ENCODE measurements at places on chromosomes 6 and 20.

DNA sequence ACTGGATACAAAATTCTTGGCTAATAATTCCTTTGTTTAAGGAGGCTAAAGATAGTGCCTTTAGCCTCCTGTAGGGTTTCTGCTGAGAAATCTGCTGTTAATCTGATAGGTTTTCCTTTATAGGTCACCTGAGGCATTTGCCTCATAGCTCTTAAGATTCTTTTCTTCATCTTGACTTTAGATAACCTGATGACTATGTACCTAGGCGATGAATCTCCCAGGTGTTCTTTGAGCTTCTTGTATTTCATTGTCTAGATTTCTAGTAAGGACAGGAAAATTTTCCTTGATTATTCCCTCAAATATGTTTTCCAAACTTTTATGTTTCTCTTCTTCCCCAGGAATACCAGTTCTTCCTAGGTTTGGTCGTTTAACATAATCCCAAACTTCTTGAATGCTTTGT is 479.4 kb upstream of the MAN1A1 start:
- no peak for DNase-seq

- no peak for DNase-seq
These were observed 194.9 kb downstream of the KIF6 start for GRCh38 chr6:39530201-39530759.

DNA sequence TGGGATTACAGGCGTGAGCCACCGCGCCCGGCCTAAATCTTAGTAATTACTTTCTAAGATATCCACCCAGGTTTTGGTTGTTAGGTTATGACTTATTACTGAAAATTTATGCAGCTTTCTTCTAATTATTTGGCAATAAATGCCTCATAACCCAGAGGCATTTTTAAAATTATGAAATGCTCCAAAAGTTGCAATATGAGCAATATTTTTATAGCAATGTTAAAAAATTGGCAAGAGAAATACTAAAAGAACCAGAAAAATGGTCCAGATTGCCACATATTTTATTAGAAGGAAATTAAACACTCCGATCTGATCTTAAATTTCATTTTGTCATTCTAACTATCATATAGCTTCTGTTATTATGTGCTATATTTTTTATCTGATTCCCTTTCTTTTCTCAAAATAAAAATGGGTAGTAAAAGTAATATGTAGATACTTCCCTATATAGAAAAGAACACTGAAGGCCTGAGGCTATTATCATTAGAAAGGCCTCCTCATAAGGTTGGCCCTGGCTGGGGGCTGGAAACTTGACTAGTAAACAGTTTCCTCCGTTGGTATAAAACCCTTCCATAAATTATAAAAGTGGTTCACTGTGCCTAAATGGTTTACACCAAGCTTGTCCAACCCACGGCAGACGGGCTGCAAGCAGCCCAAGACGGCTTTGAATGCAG is 22.1 kb downstream of the BLOC1S5 start:
- DNase-seq: no peak

- no peak for DNase-seq
These were observed 165.1 kb upstream of the SYNDIG1 start for GRCh38 chr20:24304291-24304690.

- DNase-seq: no peak
These were observed 291.0 kb downstream of the ZFAND3 start for GRCh38 chr6:38110481-38110971.

DNA sequence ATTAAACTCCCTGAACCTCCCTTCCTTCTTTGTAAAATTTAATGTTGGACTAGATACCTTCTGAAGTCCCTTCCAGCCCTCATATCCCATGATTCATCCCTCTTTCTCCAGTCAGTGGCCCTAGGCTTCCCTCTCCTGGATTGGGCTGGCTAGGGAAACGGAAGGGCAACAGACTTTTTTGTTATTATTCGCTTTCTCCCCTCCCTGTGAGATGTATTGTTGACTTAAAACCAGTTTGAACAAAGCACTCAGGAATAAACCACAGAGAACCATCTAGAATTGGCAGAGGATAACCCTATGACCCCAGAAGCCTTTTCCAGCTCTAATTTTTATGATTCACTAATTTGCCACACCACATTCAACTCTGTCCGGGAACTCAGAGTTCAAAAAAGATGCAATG is 239.7 kb upstream of the SUPT3H start:
- no peak for DNase-seq

DNA sequence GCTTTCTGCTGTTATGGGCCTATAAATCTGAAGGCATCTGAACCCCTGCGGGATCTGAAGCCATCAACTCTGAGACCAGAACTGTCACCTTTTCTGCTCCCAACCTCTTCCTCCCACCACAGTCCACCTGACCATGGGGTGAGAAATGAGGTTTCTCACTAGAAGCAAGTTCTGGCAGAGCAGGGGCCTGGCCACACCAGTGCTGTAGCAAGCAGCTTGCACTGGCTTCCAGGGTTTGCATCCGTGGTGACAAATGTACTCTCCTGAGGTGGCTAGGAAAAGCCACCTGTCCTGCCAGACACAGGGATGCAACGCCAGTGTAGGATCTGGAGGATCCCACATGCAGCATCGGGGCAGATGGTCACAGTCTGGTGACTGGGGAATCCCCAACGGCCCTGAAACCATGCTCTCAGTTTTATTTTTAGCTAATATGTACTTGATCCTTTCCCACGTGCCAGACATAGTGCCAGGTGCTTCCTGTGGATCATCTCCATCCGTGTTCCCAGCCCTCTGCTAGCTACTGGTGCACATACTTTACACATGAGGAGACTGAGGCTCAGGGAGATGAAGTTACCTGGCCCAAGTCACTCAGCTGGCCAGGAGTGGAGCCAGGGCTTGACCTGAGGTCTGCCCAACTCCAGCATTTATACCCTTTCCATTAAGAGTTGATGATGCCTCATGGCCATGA is 122.1 kb upstream of the SPACA1 start:
- peak; percentile 13 for DNase-seq

DNA sequence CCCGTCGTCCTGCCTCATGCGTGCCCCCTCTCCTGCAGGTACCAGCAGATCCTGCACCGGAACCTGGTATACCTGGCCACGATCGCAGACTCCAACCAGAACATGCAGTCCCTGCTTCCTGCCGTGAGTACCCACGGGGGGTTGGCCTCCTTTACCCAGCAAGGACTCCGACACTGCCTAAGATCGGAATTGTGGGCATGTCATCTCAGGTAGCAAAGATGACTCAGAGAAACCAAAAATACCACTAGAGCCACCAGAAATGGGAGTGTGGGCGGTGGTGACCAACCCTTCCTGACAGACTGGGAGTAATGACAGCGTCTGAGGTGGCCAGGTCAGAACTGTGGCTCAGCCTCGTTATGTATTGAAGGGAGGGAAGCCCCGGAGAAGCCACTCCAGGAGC is 16.3 kb downstream of the SS18L1 start:
- DNase-seq: peak; percentile 7

- no peak for DNase-seq
These were observed 287.2 kb downstream of the QKI start for GRCh38 chr6:163701762-163702161.

- no peak for DNase-seq
These were observed 31.6 kb upstream of the PRL start for GRCh38 chr6:22328474-22328873.

- no peak for DNase-seq
These were observed 48.8 kb downstream of the BCAS1 start for GRCh38 chr20:54021446-54022235.

DNA sequence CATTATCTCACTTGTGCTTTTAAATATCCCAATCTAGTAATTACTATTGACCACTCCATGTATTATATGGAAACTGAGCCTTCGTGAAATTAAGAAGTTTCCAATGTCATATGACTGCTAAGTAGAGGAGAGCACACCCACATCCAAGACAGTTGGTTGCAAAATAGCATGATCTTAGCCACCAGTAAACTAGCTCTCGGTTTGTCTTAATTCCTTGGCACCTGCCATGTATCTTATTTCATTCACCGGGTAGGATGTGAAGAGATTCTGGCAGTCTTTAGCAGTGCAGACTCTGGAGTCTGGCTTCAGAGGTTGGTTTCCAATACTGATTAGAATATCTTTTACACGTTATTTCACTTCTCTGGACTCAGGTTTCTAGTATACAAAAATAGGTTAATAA is 270.3 kb downstream of the LAMA2 start:
- no peak for DNase-seq

GRCh38 chr6:158803733-158804143 is 15.4 kb downstream of the EZR start:
- DNase-seq: peak; percentile 73

- DNase-seq: peak; percentile 12
These were observed 970 bp downstream of the BLTP3A start for GRCh38 chr6:34792605-34793500.

DNA sequence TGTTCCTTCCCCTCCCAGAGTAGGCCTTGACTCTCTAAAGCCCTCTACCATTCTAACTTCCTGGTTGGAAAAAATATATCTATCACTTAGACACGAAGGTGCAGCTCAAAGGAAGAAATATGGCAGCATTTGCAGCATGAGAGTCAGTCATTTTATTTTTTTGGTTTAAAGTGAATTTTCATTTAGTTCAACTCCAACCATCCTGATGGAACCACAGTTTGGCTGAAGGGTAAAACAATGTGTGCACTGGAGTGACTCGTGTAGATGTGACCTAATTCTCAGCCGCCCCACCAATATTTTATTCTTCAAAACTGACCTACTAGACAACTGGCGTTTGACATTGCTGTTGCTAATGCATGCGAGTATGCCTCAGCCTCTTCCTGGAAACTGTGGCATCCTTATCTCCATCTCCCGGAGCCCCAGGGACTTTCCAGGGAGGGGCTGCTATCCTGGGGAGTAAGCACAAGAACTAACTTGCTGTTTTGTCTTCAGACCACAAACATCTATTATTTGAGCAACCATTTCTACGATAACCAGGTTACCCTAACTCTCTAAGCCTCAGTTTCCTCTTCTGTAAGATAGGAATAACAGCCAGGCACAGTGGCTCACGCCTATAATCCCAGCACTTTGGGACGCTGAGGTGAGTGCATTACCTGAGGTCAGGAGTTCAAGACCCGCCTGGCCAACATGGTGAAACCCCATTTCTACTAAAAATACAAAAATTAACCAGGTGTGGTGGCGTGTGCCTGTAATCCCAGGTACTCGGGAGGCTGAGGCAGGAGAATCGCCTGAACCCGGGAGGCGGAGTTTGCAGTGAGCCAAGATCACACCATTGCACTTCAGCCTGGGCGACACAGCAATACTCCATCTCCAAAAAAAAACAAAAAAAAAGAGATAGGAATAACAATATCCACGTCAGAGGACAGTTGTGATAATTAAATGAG is 148.7 kb upstream of the JARID2 start:
- no peak for DNase-seq

DNA sequence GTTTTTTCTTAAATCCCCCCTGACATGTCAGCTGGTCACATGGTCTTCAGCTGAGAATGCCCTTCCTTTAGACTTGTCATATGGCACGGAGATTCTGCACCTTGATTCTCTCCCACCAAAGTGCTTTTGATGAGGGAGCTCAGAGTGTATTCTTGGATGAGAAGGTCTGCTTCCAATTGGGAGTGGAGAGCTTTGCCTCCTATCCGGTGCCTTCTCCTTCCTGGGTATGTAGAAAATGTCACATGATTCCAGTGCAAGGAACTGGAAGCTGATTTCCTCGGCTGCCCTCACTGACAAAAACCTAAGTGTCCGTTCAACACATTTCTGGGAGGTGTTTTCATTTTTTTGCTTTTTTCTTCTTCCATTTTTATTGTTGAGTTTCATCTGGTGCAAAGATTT is 197.2 kb downstream of the TFAP2C start:
- DNase-seq: no peak

DNA sequence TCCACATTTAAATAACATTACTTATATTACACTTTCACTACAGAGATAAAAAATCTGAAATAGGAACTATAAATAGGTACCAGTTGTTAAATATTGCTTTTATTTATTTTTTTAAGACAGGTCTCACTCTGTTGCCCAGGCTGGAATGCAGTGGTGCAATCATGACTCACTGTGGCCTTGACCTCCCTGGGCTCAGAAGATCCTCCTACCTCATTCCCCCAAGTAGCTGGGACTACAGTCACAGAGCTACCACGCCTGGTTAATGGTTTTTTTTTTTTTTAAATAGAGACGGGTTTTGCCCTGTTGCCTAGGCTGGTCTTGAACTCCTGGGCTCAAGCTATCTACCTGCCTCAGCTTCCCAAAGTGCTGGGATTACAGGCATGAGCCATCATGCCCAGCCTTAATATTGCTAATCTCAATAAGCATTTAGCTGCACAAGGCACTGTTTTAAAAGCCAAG is 17.3 kb downstream of the EEF1E1 start:
- no peak for DNase-seq

DNA sequence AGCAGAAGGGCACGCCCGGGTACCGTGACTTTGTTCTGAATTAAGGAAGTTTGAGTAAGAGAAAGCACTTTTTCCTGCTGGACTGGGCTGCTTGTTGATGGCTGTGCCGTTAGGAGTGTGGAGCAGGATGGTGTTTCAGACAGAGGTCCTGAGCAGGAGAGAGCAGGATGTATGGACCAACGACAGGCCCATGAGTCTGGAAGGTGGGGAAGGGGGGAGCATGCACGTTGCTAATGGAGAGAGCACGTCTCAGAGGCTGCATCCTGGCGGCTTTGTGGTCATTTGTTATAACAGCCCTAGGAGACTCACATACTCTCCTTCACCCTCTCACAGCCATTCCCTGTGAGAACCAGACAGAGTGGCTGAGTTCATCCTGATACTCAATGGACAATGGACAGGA is 56.8 kb downstream of the PHACTR3 start:
- no peak for DNase-seq

DNA sequence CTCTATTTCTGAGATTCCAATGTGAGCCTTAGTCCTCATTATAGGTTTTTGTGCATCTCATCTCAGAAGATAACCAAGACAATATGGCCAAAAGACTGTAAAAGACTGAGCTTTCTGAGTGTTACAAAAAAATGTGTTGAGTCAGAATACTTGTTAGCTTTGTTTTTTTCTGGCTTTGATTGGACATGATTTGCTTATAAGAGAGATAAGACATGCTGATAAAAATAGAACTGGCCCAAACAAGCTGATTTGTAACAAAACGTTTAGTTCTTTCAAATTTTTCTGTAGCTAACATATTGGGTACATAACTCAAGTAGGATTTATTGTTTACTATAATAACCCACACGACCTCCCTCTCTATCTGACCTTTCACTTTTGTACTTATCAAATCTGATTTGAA is 32.9 kb downstream of the FILIP1 start:
- DNase-seq: no peak

- DNase-seq: peak; percentile 91
These were observed 15.7 kb downstream of the HMGN4 start for GRCh38 chr6:26553635-26554446.

- no peak for DNase-seq
These were observed 48.9 kb upstream of the RALGAPA2 start for GRCh38 chr20:20761301-20761700.

GRCh38 chr6:4153514-4153985 is 18.2 kb upstream of the ECI2 start:
- DNase-seq: no peak

All from CD4-positive, alpha-beta T cell treated with Interleukin-12 subunit alpha and Interleukin-12 subunit beta, for 1 hour (primary cell).